ENCODE measurements at places on chromosomes 5 and 9.

DNA sequence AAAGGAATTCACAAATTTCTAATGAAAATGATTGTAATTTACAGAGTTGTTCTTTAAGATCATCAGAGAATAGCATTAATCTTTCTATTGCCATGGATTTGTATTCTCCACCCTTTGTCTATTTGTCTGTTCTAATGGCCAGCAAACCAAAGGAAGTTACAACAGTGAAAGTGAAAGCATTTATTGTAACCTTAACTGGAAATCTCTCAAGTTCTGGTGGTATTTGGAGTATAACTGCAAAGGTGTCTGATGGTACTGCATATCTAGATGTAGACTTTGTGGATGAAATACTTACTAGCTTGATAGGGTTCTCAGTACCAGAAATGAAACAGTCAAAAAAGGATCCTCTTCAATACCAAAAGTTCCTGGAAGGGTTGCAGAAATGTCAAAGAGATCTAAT, 21.7 kb downstream of the RMI1 start:
- DNase-seq, result no peak

GRCh38 chr9:135526730-135527571, 5.7 kb downstream of the LCN1 start:
- no peak for DNase-seq

DNA sequence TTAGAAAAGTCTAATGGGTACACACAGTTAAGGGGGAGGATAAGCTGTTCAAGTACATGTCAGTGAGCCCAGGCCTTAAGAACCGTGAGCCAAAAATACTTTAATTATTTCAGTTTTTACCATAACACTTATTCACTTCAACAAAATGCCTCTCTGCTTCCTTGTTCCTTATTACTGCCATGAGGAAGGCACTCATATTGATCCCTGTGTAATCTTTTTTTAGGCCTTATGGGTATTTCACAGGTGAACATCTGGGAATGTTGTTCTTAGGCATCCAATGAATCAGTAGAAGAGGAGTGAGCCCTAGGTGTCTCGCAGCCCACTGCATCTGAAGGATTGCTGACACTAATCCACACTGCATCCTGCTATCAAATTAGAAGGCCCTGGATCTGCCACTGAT, 13.5 kb upstream of the DMAC1 start:
- no peak for DNase-seq

GRCh38 chr5:54093081-54093492, 217.3 kb downstream of the ARL15 start:
- no peak for DNase-seq

GRCh38 chr5:137565450-137565849, 66.3 kb upstream of the SPOCK1 start:
- DNase-seq, result no peak

GRCh38 chr9:128637656-128638055, 19.0 kb downstream of the DYNC2I2 start:
- DNase-seq, result no peak

DNA sequence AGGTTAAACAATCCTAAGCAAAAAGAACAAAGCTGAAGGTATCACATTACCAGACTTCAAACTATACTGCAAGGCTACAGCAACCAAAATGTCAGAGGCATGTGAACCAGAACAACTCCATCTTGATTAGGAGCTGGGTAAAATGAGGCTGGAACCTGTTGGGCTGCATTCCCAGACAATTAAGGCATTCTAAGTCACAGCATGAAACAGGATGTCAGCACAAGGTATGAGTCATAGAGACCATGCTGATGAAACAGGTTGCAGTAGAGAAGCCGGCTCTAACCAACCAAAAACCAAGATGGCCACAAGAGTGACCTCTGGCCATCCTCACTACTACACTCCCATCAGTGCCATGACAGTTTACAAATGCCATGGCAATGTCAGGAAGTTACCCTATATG, 252.0 kb downstream of the RASEF start:
- DNase-seq, result peak; percentile 81

- no peak for DNase-seq
These were observed 60.0 kb downstream of the TMOD1 start for GRCh38 chr9:97561501-97561900.

DNA sequence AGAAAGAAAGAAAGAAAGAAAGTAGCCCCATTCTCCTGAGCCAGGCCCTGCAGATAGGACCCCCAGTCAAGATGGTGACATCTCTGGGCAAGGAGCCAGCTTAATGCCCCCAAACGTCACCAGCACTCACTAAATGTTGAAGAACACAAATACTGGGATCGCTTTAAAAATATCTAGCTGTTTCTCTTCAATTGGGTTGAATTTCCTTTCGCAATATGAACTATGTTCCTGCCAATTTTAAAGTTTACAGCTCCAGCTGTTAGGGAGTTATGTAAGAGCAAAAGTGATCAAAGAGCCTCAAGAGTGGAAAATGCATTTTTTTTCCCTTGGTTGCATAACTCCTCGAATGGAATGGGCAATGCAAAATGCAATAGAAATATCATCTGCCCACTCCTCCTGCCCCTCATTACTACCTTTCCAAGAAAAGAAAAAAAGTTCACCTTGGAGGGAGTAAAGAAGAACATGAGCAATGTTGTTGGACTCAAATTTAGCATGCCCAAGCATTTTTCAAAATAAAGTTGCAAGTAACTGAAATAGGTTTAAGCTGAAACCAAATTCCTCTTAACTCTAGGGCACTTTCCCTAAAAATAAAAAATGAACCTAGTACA, 244.2 kb upstream of the PIK3R1 start:
- no peak for DNase-seq

- DNase-seq, result no peak
These were observed 144.6 kb downstream of the SMC2 start for GRCh38 chr9:104238668-104239067.
